ENCODE measurements at places on chromosomes 13 and 19. TPM values are rescaled to one million over a fixed set of nuclear protein-coding genes. Genes with fewer than 3 reads are reported as not detected.

The KCNJ14 gene
- 0.25 TPM for total RNA-seq

The TMEM255B gene
- total RNA-seq = 1.8 TPM

The DNAAF3 gene
- total RNA-seq = 6.7 TPM

The ADGRE2 gene
- not detected for total RNA-seq

The ZNF667 gene
- 2.5 TPM for total RNA-seq

The CEACAM7 gene
- total RNA-seq = not detected

The ZNF439 gene
- 1.6 TPM for total RNA-seq

The SH2D3A gene
- total RNA-seq = 8.5 TPM

The ZNF626 gene
- 4.6 TPM for total RNA-seq

The NCAN gene
- not detected for total RNA-seq

Measured in mesangial cell (primary cell).